ENCODE measurements at places on chromosomes 12 and 14.

DNA sequence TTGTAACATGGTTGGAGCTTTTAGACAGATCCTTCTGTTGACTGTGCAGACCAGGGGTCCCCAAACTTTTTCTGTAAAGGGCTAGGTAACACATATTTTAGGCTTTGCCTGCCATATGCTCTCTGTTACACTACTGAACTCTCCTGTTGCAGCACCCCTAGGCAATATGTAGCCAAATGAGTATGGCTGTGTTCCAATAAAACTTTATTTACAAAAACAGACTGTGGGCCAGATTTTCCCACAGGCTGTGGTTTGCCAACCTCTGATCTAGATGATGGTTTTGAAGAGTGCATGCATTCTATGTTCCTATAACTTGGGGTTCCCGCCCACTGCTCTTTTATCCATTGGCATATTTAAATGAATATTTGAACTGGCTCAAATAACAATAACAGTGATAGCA is 180.3 kb upstream of the VASH1 start:
- no peak for DNase-seq

- no peak for DNase-seq
Observed at GRCh38 chr14:74661726-74662450, 49.9 kb upstream of the LTBP2 start.

DNA sequence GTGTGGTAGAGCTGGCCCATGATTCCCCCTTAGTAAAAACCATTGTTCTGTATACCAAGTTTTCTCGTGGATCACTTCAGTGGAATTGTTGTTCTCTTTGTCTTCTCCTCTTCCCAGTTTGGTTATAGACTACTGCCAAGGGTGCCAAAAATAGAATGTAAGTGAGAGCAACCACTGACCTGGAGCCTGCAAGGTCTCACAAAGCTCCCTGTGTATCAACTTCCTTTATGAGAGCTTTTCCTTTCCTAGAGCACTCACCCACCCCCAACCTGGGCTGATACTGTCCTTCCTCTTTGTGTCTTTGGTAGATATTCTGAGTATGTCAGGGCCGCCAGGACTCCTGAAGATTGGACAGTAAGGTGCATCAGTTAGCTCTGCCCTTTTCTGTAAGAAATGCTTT is 101.0 kb downstream of the SCN8A start:
- no peak for DNase-seq

GRCh38 chr14:69580009-69580577 is 5.4 kb upstream of the CCDC177 start:
- no peak for DNase-seq

DNA sequence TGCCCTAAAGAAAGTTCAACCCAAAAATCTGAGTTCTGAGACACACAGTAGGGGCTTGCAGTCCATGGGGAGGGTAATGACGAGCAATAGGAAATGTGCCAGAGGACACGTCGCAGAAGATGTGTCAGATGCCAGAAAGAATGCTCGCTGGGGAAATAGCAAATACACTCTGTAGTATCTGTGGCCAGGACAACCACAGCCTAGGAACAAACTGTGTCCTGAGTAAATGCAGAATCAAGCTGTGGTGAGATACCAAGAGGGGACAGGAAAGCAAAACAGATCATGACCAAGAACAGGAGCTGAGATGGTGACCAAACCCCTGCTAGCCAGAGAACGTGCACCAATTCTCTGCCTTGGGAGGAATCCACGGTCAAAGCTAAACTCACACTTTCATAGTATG is 9.1 kb downstream of the CRACR2A start:
- DNase-seq, result no peak

DNA sequence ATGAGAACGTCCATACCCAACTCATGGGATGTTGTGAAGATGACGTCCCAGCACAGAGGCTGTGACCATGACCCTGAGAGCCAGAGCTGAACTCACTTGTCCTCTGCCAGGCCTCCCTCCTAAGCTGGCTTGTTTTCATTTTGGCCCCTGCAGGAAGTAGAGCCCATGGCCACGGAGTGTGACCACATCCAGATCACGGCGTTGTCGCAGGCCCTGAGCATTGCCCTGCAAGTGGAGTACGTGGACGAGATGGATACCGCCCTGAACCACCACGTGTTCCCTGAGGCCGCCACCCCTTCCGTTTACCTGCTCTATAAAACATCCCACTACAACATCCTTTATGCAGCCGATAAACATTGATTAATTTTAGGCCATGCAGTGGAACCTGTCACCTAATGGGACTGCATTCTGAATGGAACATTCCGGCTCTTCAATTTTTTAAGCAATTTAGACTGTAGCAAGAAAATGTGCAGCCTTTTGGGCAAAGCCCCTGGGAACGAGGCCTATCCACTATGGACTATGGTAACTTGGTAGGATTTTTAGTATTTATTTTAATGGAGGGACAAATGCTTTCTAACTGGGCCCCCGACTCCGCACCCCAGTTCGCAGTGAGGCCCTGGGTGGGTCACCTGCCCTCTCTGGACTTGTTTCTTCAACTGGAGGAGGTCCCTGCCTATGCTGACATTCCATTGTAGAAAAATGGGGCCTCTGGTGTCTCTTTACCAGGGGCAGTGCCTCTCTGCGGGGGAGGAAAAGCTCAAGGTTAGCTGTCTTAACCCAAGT is 19.6 kb downstream of the OTUB2 start:
- peak; percentile 59 for DNase-seq

DNA sequence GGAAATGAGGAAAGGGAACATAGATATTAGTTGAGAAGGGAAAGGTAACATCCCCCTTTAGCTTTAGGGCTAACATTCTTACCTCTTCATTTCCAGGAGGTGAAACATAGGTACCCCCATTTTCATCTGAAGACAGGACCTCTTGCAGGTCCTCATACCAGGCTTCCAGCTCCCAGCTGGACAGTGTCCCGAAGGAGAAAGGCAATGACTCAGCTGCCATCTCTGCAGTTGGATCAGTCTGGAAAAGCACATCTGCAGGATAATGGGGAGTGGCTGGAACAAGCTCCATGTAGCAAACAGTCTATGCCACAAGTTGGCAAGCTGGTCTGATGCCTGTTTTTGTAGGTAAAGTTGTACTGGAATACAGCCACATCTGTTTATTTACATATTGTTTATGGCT is 3.1 kb downstream of the DDIT3 start:
- DNase-seq, result no peak

DNA sequence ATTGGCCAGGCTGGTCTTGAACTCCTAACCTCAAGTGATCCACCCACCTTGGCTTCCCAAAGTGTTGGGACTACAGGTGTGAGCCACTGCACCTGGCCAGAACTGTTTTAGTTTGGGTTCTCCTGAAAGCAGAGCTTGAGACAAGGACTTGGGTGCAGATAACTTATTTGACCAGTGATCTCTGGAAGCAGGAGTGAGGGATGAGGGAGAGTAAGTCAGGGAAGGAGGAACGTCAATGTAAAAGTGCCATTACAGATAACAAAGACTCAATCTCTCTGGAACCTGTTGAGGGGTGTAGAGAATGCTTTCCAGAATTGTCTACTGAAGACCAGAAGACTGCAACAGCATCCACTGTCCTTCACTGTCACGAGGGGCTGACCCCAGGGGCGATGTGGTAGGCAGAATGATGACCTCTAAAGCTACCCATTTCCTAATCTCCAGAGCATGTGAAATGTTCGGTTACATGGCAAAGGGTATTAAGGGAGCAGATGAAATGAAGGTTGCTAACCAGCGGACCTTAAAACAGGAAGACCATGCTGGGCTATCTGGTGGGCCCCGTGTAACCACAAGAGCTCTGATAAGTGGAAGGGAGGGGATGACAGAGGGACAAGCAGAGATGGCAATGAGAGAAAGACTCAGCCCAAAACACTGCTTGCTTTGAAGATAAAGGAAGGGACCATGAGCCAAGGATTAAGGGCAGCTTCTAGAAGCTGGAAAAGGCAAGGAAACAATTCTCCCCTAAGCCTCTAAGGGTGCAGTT is 207.8 kb downstream of the RBM19 start:
- DNase-seq, result no peak

Data from upper lobe of right lung (tissue), 1 donor.